Caco-2 (cell line): ENCODE measurements at places on chromosomes 12 and 14. TPM values are rescaled to one million over a fixed set of nuclear protein-coding genes. Genes with fewer than 3 reads are reported as not detected.

INHBC gene
- total RNA-seq = not detected in 2 replicates

DDX23 gene
- 151 and 152 TPM in 2 replicates for total RNA-seq

ADAM21 gene
- not detected in 2 replicates for total RNA-seq

MTA1 gene
- 158 and 167 TPM in 2 replicates for total RNA-seq

KRT85 gene
- not detected in 2 replicates for total RNA-seq

MAP3K9 gene
- total RNA-seq = 19.5 and 20.3 TPM in 2 replicates

ZFHX2 gene
- total RNA-seq = 1.1 and 1.4 TPM in 2 replicates

MIP gene
- total RNA-seq = not detected in 2 replicates

TPH2 gene
- not detected in 2 replicates for total RNA-seq

KRT83 gene
- total RNA-seq = not detected in 2 replicates

ACOT4 gene
- 2.7 and 3.2 TPM in 2 replicates for total RNA-seq

KCNK10 gene
- 2.9 and 3.7 TPM in 2 replicates for total RNA-seq

DNA sequence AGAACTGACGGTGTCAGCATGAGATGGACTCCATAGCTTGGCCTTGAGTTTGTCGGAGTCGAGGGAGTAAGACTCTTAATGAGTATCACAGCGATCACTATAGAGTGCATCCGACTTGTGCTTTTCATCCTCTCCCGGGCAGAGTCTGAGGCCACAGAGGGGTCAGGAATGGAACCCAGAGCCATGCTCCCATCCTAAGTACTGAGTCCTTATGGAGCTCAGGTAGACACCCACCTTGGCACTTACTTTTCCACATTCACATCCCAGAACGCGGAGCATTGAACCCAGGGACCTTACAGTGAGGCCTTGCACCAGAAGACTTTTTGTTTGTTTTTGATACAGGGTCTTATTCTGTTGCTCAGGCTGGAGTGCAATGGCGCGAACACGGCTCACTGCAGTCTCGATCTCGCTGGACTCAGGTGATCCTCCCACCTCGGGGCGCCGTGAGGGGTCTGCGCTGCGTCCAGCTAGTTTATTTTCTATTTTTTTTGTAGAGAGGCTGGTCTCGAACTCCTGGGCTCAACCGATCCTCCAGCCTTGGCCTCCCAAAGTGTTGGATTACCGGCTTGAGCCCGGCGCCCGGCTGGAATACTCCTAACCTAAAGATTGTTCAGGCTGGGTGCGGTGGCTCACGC lies 719 bp upstream of the SRSF9 start:
- peak overlapping the region; percentile 80 for H3K4me3 ChIP-seq
- H3K27me3 ChIP-seq = no peaks in the 10 kb centered on the region
- peak overlapping the region; percentile 79 for H3K27ac ChIP-seq
- DNase-seq = no peak
- H3K4me1 ChIP-seq = peaks cover 5% of the 10 kb centered on the region

DNA sequence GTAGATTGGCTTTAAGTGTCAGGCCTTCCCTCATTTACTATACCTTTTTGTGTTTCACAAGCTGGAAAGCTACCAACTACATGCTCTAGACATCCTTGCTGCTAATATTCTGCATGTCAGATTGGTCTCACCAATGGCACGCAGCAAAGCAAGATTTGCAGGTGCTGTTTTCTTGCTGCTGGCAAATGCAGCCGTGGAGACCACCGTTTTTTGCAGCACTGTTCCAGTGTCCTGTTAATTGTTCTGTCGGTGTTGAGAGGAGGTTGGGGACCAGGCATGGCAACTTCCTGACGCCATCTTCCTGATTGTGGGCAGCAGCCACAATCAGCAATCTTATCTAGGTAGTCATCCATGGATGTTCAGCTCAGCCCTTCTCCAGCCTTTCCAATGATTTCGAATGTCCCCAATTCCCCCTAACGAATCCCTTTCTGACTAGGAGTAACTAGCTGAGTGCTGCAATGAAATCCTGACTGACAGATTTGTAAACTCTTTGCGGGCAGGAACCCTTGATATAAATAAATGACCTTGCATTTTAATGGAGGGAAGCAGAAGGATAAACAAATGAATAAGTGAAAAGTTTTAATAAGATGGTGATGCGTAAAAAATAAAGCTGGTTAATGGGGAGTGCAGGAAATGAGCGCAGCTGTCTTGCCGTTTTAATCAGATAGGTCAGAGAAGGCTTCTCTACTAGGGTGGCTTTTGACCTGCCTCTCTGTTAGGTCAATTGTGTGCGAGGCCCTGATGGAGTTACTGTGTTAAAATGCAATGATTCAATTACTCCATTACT lies 574 bp upstream of the CRADD start:
- peak overlapping the region; percentile 98 for H3K27ac ChIP-seq
- H3K4me1 ChIP-seq = peaks cover 17% of the 10 kb centered on the region
- no peaks in the 10 kb centered on the region for H3K36me3 ChIP-seq
- H3K27me3 ChIP-seq = no peaks in the 10 kb centered on the region

DNA sequence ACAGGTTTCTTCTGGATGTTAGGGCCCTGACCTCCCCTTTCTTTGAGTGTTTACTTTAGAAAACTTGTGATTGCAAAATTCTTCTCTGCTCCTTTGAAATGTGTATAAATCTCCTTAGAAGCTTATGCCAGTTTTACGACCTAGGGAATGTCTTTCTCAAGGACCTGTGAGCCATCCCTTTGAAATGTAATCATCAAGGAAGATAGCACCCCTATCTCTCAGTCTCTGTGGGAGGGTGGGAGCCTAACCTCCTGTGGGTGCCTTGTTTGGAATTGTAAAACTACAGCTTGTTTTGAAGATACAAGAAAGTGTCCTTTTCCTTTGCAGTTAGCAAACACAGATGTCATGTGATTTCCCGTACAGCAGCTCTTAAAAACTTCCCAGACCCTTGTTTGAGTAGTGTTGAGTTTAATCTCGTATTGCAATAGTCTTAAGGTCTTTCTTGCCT lies 3.3 kb downstream of the OR10AD1 start:
- H3K4me1 ChIP-seq = peaks cover 55% of the 10 kb centered on the region
- no peak overlapping the region for H3K4me3 ChIP-seq
- DNase-seq = peak; percentile 90
- no peaks in the 10 kb centered on the region for H3K36me3 ChIP-seq
- peak overlapping the region; percentile 83 for H3K27ac ChIP-seq
- H3K27me3 ChIP-seq = no peaks in the 10 kb centered on the region

DNA sequence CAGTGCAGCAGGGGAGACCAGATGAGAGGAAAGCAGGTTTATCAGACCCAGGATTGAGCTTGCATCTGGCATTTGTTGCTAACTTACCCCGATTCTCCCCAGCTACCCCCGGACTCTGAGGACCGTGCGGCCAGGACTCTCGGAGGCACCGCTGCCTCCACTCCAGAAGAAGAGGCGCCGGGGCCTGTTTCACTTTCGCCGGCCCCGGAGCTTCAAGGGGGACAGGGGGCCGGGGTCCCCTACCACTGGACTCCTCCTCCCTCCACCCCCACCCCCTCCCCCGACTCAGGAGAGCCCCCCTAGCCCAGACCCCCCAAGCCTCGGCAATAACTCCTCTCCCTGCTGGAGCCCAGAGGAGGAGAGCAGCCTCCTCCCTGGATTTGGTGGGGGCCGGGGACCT lies 6.5 kb upstream of the CPNE6 start:
- H3K4me3 ChIP-seq = no peak overlapping the region
- H3K4me1 ChIP-seq = peaks cover 14% of the 10 kb centered on the region; the same call in 1 of the 2 replicates
- H3K36me3 ChIP-seq = no peaks in the 10 kb centered on the region
- no peak for DNase-seq
- no peaks in the 10 kb centered on the region for H3K27me3 ChIP-seq
- H3K27ac ChIP-seq = no peak overlapping the region

GRCh38 chr14:68679746-68680467 lies 113.0 kb downstream of the ZFP36L1 start:
- H3K4me3 ChIP-seq = no peak overlapping the region
- DNase-seq = no peak
- H3K27ac ChIP-seq = no peak overlapping the region
- H3K27me3 ChIP-seq = no peaks in the 10 kb centered on the region

GRCh38 chr12:52622349-52622748 lies 4.0 kb upstream of the KRT73 start:
- H3K4me3 ChIP-seq = no peak overlapping the region
- no peaks in the 10 kb centered on the region for H3K27me3 ChIP-seq
- H3K4me1 ChIP-seq = no peaks in the 10 kb centered on the region
- no peaks in the 10 kb centered on the region for H3K36me3 ChIP-seq
- no peak overlapping the region for H3K27ac ChIP-seq

GRCh38 chr12:5499566-5500330 lies 67.8 kb downstream of the NTF3 start:
- H3K4me1 ChIP-seq = peaks cover 73% of the 10 kb centered on the region
- DNase-seq = no peak

- no peak for DNase-seq
- no peaks in the 10 kb centered on the region for H3K4me1 ChIP-seq
- no peaks in the 10 kb centered on the region for H3K27me3 ChIP-seq
- no peak overlapping the region for H3K27ac ChIP-seq
- no peak overlapping the region for H3K4me3 ChIP-seq
These were observed 468.5 kb downstream of the ETNK1 start for GRCh38 chr12:23093488-23093887.

DNA sequence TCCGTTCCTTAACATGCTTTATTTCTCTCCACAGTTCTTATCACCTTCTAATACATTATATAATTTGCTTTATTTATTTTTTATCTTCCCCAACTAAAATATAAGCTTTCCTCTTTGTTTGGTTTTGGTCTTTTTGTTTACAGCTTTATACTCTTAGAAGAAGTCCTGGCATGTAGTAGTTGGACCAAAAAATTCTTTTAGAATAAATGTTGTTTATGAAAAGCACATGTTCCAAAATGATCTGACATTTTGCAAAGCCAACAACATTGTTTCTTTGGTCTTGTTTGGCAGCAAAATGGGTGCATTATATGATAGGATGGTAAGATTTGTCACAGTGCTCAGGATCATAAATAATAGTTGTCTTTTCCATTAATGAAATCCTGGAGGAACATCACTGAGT lies 312.5 kb downstream of the LRIG3 start:
- no peak for DNase-seq
- peaks cover 3% of the 10 kb centered on the region; the same call in 1 of the 2 replicates for H3K4me1 ChIP-seq
- no peaks in the 10 kb centered on the region for H3K36me3 ChIP-seq
- no peaks in the 10 kb centered on the region for H3K27me3 ChIP-seq
- H3K27ac ChIP-seq = no peak overlapping the region
- H3K4me3 ChIP-seq = no peak overlapping the region

GRCh38 chr12:65500091-65500900 lies 221.8 kb downstream of the MSRB3 start:
- H3K27me3 ChIP-seq = no peaks in the 10 kb centered on the region
- no peak overlapping the region for H3K4me3 ChIP-seq
- H3K4me1 ChIP-seq = no peaks in the 10 kb centered on the region
- no peak overlapping the region for H3K27ac ChIP-seq
- no peaks in the 10 kb centered on the region for H3K36me3 ChIP-seq

- H3K27me3 ChIP-seq = no peaks in the 10 kb centered on the region
- no peak overlapping the region for H3K27ac ChIP-seq
- no peaks in the 10 kb centered on the region for H3K4me1 ChIP-seq
- no peaks in the 10 kb centered on the region for H3K36me3 ChIP-seq
- H3K4me3 ChIP-seq = no peak overlapping the region
These were observed 203.3 kb upstream of the LRFN5 start for GRCh38 chr14:41403360-41403759.

DNA sequence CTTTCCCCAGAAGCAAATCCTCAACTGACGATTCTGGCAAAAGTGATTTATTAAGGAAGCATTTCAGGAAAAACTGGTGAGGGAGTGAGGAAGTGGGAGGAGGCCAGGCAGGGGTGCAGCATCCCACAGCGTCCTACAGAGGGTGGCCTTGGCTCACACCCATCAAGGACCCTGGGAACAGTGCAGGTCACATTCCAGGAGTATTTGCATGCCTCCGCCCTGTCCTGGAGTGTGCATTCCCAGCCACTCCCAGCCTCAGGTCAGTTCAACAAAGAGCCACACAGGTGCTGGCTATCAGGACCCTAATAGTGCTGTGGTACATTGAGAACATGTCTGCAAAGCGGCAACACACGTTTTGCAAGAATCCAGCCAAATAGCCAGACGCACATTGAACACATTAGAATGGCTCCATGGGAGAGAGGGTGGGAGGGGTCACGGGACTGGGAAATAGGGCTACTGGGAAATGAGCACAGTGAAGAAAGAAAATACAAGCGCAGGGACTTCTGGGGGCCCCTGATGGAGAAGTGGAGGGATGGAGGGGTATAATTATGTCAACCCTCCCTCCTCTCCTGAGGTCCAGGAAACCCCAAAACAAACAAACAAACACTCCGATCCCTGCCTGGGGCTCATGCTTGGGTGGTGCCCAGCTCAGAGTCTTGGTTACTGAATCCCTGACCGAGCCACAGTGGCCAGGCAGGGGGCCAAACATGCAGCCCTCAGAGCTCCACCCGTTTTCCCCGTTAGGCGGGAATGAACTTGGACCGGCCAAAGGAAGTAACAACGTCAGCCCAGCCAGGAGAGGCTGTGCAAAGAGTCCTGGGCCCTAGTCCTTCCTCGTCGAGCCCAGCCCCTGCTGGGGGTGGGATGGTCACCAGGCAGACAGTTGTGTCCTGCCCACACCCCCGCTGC lies 36.5 kb downstream of the CMKLR1 start:
- H3K27ac ChIP-seq = peak overlapping the region; percentile 79
- no peak overlapping the region for H3K4me3 ChIP-seq
- peak; percentile 97 for DNase-seq
- H3K36me3 ChIP-seq = no peaks in the 10 kb centered on the region

GRCh38 chr14:76181546-76181945 lies 29.8 kb downstream of the GPATCH2L start:
- DNase-seq = no peak
- no peaks in the 10 kb centered on the region for H3K27me3 ChIP-seq
- H3K4me3 ChIP-seq = no peak overlapping the region
- H3K27ac ChIP-seq = no peak overlapping the region
- H3K4me1 ChIP-seq = no peaks in the 10 kb centered on the region
- peaks cover 2% of the 10 kb centered on the region for H3K36me3 ChIP-seq

GRCh38 chr12:46699986-46700385 lies 125.8 kb downstream of the SLC38A4 start:
- H3K36me3 ChIP-seq = no peaks in the 10 kb centered on the region
- DNase-seq = no peak
- H3K4me3 ChIP-seq = no peak overlapping the region
- H3K27ac ChIP-seq = no peak overlapping the region
- H3K4me1 ChIP-seq = peaks cover 8% of the 10 kb centered on the region
- H3K27me3 ChIP-seq = no peaks in the 10 kb centered on the region

DNA sequence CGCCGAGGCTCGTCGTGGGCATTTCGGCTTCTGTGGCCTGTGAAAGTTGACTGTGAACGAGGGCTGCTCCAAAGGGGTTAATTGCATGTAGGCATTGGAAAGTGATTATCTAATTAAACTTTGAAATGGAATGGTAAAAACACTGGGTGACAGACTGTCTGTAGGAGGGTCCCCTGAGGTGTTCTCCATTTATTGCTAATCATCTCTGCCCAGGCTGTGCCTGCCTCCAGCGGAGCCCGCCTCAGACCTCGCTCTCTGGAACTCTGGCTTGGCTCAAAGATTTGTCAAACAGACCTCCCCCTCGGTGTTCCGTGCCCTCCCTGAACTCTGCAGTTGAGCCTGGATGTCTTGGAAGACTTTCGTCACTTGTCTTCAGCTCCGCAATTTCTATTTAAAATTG lies 50.2 kb upstream of the VRK1 start:
- no peak overlapping the region for H3K27ac ChIP-seq
- no peak overlapping the region for H3K4me3 ChIP-seq
- no peaks in the 10 kb centered on the region for H3K36me3 ChIP-seq
